ENCODE measurements at places on chromosomes 4 and X.
A peak's percentile ranks its signal among the peaks of the same experiment; 100 is the strongest.

DNA sequence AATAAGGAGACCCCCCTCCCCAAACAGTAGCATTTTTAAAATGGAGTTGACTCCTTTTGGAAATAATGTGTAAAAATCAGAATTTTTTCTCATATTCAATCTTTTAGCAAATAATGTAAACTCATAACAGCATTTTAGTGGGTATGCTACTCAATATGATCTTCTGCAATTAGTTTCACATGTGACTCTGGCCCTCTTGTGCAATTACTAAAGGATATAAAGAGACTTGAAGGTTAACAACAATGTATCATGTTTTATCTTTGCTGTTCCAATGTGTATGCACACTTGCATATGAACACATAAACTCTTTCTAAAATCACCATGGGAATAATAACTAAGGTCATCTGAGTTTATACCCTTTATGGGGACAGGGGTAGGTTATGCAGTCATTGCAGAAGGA is 39.9 kb upstream of the RXFP1 start:
- no peak for DNase-seq

GRCh38 chr4:158649111-158649680 is 22.5 kb downstream of the C4orf46 start:
- no peak for DNase-seq

DNA sequence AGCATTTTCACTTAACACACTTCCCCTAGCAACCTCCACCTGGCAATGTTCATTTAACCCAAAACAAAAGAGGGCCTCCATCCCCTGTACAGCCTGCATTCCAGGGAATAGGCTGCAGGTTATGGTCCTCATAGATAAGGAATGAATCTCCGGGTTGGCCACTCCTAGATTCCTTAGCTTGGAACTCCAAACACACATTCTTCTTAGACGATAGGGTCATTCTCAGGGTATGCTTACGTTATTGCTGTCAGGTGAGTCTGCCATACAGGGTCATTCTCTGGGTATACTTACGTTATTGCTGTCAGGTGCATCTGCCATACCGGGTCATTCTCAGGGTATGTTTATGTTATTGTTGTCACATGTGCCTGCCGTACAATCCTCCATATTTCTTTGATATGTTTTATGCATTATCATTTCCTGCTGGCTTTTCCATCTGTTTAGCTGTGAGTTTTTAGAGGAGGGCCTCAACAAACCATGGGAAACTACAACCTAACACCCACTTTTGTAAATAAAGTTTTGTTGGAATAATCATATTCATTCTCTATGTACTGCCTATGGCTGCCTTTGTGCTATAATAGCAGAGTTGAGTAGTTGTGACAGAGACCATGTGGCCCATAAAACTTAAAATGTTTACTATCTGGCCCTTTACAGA is 8.2 kb upstream of the AFF1 start:
- no peak for DNase-seq

- peak; percentile 34 for DNase-seq
Measured at GRCh38 chr4:173538148-173538908, 8.3 kb upstream of the HAND2 start.

- peak; percentile 75 for DNase-seq
Measured at GRCh38 chr4:83582289-83582785, 46.4 kb downstream of the GPAT3 start.
